ENCODE measurements at places on chromosomes 5 and 9. TPM values are rescaled to one million over a fixed set of nuclear protein-coding genes. Genes with fewer than 3 reads are reported as not detected.

GRCh38 chr5:102733534-102733933 lies 21.6 kb upstream of the PAM start:
- no peak for DNase-seq

- no peak for DNase-seq
Observed at GRCh38 chr5:33776151-33776660, 115.6 kb downstream of the ADAMTS12 start.

DNA sequence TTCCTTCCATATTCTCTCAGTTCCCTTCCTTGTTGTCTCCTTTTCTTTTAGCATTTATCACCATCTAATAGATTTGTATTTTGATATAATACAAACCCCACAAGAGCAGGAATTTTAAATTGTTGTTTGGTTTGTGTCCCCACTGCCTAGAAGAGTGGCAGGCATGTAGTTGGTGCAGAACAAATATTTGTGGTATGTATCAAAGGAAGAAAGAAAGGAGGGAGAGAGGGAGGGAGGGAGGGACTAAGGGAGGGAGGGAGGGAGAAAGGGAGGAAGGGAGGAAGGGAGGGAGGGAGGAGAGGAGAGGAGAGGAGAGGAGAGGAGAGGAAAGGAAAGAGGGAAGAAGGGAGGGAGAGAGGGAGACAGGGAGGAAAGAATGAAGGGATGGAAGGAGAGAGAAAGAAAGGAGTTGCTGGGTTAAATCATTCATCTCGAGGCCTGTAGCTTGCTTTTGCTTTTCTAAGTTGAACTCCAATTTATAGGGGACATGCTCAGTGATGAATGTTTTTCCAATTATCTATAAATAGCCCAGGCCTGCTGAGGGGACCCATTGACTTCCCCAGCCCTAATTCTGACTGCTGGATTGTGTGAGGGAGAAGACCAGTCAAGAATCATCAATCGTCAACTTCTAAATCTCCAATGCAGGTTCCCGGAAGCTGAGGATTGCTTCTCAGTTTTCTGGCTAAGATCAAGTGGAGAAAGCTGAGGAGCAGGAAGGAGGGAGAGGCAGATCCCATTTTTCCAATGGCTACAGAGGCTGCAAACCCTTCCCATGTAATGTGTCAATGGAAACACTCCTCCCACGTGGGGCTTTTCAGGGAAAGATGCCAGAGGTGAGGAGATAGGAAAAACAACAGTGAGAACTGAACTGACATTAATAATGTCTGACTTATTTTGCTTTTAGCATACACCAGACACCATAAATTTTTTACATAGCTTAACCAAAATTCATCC lies 320.7 kb downstream of the ASTN2 start:
- no peak for DNase-seq

DNA sequence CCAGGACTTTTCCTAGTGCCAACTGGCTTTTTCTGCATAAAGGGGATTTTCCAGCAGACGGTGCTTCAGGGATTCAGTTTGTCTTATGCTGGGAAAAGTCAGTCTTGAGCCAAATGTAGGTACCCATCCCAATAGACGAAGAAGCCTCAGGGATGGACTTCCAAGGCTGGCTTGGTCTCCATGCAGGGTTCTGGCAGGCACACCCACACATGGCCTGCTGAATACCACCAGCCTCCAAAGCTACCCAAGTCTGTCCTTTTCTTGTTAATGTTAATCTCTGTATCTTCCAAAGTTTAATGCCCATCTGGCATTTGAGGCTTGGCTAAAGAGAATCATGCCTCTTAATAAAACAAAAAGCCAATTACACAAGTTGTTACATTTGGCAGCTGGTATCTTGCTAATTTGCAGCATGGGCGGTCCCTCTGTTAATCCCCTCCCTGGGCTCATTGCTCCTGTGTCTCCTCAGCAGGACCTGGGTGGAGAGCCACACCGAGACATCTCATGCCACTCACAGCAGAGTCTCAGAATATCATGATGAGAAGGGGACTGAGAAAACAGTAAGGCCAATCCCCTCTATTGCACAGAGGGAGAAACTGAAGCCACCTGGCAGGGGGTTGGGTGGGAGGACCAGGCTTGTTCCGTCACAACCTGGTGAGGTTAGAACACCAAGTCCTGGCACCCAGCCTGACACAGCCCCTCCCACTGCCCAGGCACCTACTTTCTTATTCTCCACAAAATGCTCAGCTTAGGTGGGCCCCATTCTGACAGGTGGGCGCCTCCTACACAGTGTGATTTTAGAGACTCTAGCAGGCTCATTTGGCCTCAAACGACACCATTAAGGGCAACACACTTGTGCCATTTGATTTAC lies 243.2 kb downstream of the FSTL4 start:
- DNase-seq = no peak

DNA sequence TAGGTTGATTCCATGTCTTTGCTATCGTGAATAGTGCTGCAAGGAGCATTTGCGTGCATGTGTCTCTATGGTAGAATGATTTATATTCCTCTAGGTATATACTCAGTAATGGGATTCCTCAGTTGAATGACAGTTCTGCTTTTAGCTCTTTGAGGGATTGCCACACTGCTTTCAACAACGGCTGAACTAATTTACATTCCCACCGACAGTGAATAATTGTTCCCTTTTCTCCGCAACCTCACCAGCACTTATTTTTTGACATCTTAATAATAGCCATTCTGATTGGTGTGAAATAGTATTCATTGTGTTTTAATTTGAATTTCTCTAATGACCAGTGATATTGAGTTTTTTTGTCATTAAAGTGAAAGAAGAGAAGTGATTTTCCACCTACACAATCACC lies 18.5 kb downstream of the IFNA5 start:
- no peak for DNase-seq

DNA sequence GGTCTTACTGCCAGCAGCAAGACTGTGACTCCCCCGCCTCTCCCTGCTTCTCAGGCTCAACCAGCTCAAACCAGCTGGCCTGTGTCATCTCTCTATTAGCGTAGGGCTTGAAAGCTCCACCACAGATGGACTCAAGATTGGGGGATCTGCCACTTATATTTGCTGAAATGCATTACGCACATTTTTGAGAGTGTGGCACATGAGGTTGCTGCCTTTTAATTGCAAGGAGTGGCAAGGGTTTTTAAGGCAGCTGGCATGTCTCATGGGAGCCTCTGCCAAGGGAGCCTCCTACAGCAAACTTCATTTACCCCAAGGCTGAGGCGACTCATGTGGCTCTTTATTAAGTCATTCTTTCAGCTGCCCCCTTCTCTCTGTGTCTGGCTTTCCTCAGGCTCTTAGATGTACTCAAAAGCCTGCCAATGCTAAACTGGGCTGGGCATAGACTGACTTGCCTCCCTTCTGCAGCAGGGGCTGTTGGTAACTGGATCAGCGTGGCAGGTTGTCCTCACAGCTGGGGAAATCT lies 219.3 kb downstream of the SMARCA2 start:
- no peak for DNase-seq

DNA sequence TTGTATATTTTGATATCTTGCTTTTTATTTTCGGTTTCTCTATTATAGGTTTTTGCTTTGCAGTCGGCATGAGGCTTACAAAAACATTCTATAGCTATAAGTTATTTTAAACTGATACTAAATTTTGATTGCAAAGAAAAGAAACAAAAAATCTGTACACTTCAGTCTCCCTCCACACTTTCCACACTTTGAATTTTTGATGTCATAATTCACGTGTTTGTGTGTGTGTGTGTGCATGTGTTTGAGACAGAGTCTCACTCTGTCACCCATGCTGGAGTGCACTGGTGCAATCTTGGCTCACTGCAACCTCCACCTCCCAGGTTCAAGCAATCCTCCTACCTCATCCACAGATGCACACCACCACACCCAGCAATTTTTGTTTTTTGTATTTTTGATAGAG lies 124.9 kb downstream of the MRPS30 start:
- no peak for DNase-seq

GRCh38 chr9:98766586-98766985 lies 29.8 kb downstream of the ANKS6 start:
- DNase-seq = no peak

DNA sequence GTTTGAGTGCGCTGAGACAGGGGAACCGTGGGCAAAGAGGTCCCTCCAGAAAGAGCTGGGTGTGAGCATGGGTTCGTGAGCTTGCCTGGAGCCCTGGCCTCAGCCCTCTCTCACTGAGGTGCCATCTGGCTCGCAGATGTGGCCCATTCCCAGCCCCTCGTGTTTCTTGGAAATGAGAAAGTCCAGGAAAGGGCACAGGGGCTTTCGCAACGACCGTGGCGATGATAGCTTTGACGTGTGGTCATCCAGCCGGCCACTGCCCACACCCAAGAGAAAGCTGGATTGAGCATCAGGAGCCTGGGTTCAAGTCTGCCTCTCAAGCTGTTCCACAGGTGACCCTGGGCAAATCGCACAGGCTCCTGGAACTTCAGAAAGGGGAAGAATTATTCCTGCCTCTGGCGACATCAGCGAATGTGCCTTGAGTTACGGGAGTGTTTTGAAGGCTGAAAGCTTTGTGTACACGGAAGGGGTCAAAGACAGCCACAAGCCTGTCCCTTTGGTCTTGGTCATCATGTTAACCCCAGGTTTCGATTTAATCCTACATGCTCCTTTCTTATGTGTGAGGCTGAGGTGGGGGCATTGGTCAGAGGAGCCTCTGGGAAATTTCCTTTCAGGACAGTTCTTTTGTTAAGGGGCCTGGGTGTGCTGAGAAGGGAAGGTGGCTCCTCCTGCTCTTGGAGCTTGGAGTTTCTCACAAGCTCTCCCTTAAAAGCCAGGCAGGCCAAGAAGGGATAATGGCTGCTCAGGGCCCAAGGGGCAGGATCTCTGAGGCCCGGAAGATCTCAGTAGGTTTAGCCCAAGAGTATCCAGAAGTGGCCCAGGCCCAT lies 41.7 kb upstream of the IL17B start:
- DNase-seq = no peak

- no peak for DNase-seq
Observed at GRCh38 chr5:160685219-160685618, 166.8 kb downstream of the ATP10B start.

DNA sequence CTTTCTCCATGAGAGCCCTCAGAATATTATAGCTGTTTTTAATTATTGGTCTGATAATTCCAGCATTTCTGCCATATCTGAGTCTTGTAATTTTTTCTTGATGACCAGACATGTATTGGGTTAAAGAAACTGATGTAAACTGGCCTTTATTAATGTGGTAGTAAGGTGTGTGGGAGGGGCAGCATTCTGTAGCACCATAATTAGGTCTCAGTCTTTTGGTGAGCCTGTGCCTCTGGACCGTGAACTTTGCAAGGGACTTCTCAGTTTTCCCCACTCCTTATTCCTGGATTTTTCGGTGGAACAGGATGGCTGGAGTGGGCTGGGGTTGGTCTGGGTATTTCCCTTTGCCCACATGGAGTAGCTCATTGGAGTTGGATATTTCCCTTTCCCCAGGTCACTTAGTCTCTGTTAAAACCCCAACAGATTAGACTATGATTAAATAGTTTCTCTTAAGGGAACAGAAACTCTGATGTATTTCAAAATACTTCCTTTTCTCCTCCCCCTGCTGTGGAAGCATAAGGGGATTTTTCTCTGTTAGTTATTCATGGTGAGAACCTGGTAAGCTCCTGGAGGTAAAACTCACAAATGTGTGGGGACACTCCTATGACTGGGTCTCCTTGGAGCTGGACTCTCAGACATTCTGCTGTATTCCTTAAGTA lies 52.4 kb downstream of the FSD1L start:
- no peak for DNase-seq

DNA sequence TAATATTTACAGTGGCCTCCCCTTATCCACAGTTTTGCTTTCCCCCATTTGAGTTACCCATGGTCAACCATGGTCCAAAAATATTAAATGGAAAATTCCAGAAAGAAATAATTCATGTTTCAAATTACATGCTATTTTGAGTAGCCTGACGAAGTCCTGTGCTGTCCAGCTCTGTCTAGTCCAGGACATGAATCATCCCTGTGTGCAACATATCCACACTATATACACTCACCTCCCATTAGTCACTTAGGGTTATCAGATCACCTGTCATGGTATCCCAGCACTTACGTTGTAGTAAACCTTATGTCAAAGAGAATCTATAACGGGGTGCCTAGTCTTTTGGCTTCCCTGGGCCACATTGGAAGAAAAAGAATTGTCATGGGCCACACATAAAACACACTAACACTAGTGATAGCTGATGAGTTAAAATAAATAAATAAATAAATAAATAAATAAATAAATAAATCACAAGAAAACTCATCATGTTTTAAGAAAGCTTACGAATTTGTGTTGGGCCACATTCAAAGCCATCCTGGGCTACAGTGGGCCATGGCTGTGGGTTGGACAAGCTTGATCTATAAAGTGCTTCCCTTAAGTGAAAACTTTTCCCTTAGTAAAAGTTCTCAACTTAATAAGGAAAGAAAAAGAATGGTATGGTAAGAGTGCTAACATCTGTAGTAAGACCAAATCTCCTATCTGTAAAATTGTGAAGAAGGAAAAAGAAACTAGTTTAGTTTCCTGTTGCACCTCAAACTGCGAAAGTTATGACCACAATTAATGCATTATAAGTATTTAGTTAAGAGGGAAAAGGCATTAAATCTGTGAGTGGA lies 15.9 kb upstream of the OMD start:
- no peak for DNase-seq

GRCh38 chr5:176366232-176366894 lies 1.1 kb downstream of the ARL10 start:
- no peak for DNase-seq

- no peak for DNase-seq
Observed at GRCh38 chr5:139246394-139246793, 47.1 kb upstream of the MATR3 start.

GRCh38 chr5:62783374-62784057 lies 204.9 kb downstream of the LRRC70 start:
- no peak for DNase-seq

The ANKRD31 gene
- 0.53 TPM for total RNA-seq

The TMEM232 gene
- 8.1 TPM for total RNA-seq

The PCDHGB6 gene
- total RNA-seq = 12.4 TPM

The TLE4 gene
- total RNA-seq = 36.2 TPM

The GMCL2 gene
- total RNA-seq = not detected

The IFNE gene
- total RNA-seq = not detected

The LRRC19 gene
- not detected for total RNA-seq
